AG09319 (cell line): ENCODE measurements at places on chromosomes 1 and 21.

DNA sequence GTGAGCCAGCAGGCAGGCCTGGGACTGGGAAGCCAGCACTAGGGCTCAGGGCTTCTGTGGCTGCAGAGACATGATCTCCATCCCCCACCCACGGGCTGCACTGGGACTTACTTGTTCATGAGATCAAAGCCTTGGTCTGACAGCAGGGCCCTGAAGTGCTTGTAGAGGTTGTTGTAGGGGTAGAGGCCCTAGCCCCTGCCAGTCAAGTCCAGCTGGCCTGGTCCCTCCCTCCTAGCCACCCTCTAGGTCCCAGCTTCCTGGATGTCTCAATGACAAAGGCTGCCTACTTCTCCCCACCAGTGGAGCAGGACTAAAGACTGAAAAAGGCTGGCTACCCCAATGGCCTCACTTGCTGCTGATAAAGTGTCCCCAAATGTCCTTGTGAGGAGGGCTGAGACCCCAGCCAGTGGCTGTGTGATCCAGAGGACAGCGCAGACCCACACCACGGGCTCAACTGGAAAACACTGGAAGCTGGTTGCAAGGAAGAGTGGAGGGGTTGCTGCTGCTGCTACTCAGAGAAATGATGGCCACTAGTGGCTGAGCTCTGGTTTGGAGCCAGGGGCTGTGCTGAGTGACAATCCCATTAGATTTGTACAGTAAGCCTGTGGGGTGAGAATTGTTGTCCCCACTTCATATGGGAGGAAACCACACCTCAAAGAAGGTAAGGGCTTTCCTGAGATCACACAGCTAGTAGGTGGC, 1.4 kb downstream of the HTR1D start:
- no peak for DNase-seq

DNA sequence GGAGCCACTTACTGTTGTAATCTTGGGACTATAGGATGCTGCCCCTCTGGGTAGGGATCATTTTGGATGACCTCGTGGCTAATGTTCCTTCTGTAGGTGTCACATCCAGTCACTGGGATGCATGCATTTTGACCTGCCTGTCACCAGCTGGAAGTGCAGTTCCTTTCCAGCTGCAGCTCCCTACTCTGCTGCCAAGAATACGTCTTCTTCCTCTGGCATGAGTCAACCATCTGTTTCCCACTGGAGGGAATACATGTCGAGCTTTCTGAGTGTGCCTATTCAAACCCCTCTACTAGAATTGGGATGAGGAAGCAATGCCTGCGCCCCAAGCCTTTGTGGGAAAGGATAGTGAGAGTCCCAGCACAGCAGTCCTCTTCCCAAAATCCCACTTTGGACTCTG, 415.5 kb upstream of the ADAMTS5 start:
- DNase-seq = no peak

- no peak for DNase-seq
Measured at GRCh38 chr21:44592446-44593311, at the start of gene KRTAP10-6. KRTAP10-6 (minus strand) TSS chr21:44592505; CDS start chr21:44592484, 21 bp downstream.

DNA sequence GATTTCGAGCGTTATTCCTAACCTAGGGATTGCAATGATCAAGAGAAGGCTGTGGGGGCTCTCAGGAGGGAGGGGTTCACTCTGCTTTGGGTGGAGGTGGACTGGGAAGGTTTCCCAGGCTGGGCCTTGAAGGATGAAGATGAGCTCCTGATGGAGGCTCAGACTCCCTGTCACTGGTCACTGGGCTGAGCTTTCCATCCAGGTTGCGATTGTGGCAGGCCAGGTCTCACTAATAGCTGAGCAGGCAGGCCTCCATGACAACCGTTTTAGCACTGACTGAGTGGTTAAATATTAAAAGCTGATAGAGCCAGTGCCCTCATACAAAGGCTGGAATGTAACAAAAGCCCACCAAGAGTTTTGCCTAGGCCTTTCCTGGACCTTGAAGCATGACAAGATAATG, 36.2 kb upstream of the EFCAB14 start:
- no peak for DNase-seq

GRCh38 chr1:30188999-30189398, 534.4 kb downstream of the MATN1 start:
- DNase-seq = no peak

DNA sequence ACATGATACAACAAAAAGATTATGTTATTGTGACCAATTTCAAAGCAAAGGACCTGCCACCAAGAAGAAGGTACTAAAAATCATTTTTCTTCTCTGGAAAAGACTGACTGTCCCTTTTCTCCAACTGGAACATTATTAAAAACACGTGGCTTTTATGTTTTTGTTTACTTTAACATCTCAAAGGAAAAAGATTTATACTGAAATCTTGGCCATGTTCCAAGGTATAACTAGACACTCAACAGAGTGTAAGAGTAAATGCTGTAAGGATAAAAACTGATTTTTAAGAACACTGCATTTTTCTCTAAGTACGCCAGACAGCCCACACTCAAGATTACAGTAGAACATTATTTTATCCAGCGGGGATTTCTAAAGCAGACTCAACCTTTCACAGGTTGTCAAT, 62.1 kb downstream of the BRWD1 start:
- DNase-seq = no peak

DNA sequence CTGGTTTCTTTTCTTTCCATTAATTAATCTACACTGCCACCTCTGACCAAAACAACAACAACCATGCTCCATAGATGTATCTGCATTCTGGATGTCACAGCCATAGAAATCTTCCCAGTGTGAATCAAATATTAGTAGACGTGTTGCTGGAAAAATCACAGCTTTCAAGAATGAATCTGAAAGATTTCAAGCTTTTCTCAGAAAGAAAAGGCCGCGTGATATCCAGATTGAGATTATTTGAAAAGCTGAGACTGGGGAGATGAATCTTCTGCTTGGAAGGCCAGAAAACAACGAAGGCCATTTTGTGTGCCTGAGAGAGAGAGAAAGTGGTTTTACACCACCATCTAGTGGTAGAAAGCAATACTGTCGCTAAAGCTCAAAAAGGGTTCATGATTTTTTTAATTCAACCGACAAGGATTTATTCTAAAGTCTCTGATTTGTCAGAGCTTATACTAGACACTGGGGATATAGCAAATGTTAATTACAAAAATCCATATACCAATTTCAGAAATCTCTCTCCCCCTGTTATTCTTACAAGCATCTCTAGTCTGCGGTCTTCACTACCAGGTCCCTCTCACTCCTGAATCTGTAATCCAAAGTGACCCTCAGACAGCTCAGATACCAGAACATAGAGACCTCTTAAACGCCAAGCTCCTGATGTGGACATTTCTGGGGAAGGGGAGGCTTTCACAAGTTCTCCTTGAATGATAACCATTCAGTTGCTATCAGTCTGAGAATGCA, 87.5 kb upstream of the SGIP1 start:
- peak; percentile 48 for DNase-seq

GRCh38 chr1:21305155-21305899, 15.1 kb upstream of the ECE1 start:
- DNase-seq = no peak

DNA sequence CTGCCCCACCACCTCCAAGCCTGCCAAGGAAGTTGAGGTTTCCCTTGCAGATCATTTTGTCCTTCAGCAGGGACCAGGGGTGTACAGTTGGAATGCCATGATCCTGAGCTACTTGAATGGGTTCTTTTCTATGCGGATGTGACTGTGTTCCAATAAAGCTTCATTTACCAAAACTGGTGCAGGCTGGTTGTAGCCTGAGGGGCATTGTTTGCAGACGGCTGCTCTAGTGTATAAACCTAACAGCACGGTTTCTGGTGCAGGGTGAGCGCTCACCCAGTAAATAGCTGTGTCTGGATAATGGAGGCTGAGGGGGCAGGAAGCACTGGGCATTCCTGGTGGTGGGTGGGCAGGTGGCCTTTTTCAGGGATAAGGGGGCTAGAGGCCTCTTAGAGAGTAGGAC, 72.7 kb upstream of the ACTL8 start:
- no peak for DNase-seq

DNA sequence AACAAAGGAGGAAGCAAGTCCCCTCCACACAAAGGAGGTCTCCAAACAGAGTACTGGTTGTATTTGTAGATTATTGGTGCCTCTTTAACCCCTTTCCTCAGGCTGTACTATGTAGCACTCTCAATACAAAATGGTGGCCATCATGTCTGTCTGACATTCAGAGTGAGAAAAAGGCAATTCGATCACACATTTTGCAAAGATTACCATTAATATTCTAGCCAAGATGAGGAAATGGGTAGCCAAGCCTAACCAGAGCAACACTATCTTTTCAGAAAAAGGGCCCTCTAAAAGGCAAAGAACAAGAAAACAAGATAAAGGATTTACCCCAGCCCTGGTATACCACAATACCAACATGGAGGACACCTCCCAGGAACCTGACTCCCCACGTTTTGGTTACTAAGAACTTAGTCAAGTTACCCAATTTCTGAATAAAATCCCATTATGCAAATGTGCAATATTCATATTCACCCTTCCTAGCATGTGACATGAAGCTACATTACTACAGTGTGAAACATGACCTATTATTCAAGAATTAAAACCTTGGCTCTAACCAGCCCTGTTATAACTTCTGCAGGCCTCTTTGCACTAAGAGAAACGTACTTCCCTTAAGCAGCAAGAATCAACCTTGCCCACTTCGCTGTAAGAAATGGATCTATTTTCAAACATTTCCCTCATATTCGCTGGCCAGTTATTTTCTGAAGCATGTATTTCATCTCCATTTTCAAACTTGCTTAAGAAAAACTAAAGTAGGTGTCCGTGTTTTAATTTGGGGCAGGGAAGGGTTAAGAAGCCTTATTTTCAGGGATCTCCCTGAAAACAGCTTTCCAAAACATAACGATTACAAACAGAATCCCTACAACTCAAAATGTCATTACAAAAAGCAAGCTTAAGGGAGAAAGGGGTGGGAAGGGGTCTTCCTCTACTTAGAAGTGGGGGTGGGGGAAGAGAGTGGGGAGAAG, 2.1 kb downstream of the KDM5B start:
- no peak for DNase-seq

- DNase-seq = no peak
Measured at GRCh38 chr21:41059871-41060270, 108.1 kb upstream of the BACE2 start.

GRCh38 chr1:93434088-93434487, 13.8 kb upstream of the FNBP1L start:
- DNase-seq = no peak

- peak; percentile 72 for DNase-seq
Measured at GRCh38 chr1:25743164-25744139, 56.5 kb upstream of the SELENON start.

DNA sequence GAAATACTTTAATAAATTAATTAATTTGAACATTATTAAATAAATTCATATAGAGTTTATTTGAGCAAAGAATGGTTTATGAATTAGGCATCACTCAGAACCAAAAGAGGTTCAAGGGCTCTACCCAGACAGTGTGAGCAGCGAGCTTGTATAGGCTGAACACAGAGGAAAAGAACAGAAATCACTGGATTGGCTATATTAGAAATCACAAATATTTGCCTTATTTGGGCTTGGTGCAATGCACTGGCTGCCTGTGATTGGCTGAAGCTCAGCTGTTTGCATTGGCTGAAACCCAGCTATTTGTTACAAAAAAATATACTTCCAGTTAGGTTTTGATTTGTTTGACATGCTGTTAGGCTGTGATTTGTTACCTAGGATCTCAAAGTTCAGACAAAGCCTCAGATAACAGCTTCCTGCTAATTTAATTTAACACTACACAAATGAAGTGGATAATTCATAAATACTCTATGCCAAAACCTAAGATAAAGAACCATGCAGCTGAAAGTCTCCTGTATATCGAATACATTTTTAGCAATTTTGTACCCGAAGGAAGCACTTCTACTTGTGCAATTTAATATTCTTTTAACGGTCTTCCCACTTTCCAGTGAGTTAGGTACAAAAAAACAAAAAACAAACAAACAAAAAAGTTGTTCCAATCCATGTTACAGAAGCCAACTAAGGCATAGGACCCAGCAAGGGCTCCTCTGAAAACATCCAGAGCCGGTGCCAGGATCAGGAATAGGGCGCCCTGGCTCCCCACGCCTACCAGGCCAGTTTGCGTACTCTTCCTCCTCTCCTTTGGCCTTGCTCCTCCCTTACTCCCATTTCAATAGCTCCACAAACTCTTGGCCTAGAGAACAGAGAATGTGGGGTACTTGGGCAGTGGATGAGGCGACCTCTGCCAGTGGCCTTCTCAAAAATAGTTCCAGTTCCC, 179.1 kb downstream of the DUSP10 start:
- no peak for DNase-seq

GRCh38 chr21:33386222-33386784, 16.9 kb upstream of the IFNGR2 start:
- no peak for DNase-seq

GRCh38 chr1:1091344-1092148, 17.4 kb upstream of the RNF223 start:
- DNase-seq = no peak
